H9 (cell line): ENCODE measurements at places on chromosomes 4 and X. TPM values are rescaled to one million over a fixed set of nuclear protein-coding genes. Genes with fewer than 3 reads are reported as not detected.

P2RY4 gene
- 0.18 TPM in 1 of 2 replicates, not detected in the other for total RNA-seq

GRCh38 chr4:14379183-14379582, 623.1 kb upstream of the CPEB2 start:
- H3K4me1 ChIP-seq = no peaks in the 10 kb centered on the region
- no peaks in the 10 kb centered on the region for H3K27me3 ChIP-seq
- DNase-seq = no peak
- no peak overlapping the region for H3K4me3 ChIP-seq

KCNE5 gene
- 3.6 and 3.7 TPM in 2 replicates for total RNA-seq

F8A1 gene
- total RNA-seq = 18.8 and 20.6 TPM in 2 replicates

ATP10D gene
- total RNA-seq = 3.8 and 3.9 TPM in 2 replicates

OPN1MW gene
- total RNA-seq = not detected in 2 replicates

GRCh38 chr4:173218411-173219125, 50.0 kb downstream of the GALNT7 start:
- peaks cover 9% of the 10 kb centered on the region; the same call in 1 of the 2 replicates for H3K36me3 ChIP-seq
- no peak for DNase-seq
- H3K27ac ChIP-seq = peak overlapping the region; percentile 32
- no peak overlapping the region for H3K4me3 ChIP-seq

DNA sequence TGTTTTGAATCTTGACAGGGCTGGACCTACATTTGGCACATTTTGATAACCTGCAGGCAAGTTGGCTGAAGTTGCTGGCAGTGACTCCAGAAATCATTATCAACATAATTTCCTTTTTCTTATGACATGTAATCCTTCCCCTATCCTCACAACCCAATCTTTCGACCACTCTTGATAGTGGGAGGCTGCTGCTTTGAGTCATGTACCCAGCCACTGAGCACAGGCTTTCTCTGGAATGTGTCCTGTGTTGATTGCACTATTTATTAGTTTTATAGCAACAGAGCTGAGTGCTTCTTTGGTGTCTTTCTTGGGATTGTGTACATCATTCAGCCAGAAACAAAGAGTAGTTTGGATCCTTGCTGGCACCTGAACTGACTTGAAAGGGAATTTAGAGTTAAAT, 183.1 kb upstream of the LEF1 start:
- DNase-seq = no peak
- no peak overlapping the region for H3K4me3 ChIP-seq
- no peaks in the 10 kb centered on the region for H3K36me3 ChIP-seq

- H3K4me3 ChIP-seq = no peak overlapping the region
- peaks cover 9% of the 10 kb centered on the region; the same call in 1 of the 2 replicates for H3K36me3 ChIP-seq
- H3K27ac ChIP-seq = no peak overlapping the region
- no peaks in the 10 kb centered on the region for H3K27me3 ChIP-seq
- DNase-seq = peak; percentile 67
These were observed 13.9 kb downstream of the CDS1 start for GRCh38 chr4:84596826-84597225.

POLA1 gene
- total RNA-seq = 58.3 and 60.2 TPM in 2 replicates

GRCh38 chr4:135050086-135050717, 848.6 kb upstream of the PABPC4L start:
- no peak for DNase-seq
- H3K27ac ChIP-seq = no peak overlapping the region
- no peaks in the 10 kb centered on the region for H3K4me1 ChIP-seq
- no peak overlapping the region for H3K4me3 ChIP-seq
- H3K36me3 ChIP-seq = no peaks in the 10 kb centered on the region
- H3K27me3 ChIP-seq = no peaks in the 10 kb centered on the region

- no peaks in the 10 kb centered on the region for H3K27me3 ChIP-seq
- no peak overlapping the region for H3K4me3 ChIP-seq
- H3K27ac ChIP-seq = no peak overlapping the region
- 0 out of 2 replicates have a peak, but pooled peaks cover 3% of the 10 kb centered on the region for H3K36me3 ChIP-seq
- H3K4me1 ChIP-seq = no peaks in the 10 kb centered on the region
- no peak for DNase-seq
These were observed 604.8 kb downstream of the TRAM1L1 start for GRCh38 chr4:116480546-116480945.

DNA sequence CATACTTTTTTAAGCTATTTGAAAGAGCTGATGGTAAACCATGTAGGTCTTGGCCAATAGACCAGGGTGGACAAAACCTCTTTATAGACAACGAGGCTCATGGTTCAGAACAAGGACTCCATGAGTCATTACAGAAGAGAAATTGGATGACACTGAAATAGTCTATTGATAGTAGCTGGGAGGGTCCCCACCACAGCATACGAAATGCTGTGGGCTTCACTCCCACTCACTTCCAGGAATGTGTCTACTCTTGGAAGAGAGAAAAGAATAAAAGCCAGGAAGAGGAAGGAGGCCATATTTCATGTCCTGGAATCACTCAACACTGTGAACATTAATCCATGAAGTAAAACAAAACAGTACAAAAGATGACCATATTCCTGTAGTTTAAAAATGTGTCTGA, 82.3 kb upstream of the MXRA5 start:
- no peaks in the 10 kb centered on the region for H3K27me3 ChIP-seq
- no peak for DNase-seq
- no peaks in the 10 kb centered on the region for H3K4me1 ChIP-seq
- no peak overlapping the region for H3K27ac ChIP-seq
- no peak overlapping the region for H3K4me3 ChIP-seq

AREG gene
- 0.24 and 0.28 TPM in 2 replicates for total RNA-seq

PNMA6A gene
- 7.7 and 8.0 TPM in 2 replicates for total RNA-seq

GAGE12F gene
- not detected in 2 replicates for total RNA-seq

RTL5 gene
- 1.1 and 1.2 TPM in 2 replicates for total RNA-seq

DNA sequence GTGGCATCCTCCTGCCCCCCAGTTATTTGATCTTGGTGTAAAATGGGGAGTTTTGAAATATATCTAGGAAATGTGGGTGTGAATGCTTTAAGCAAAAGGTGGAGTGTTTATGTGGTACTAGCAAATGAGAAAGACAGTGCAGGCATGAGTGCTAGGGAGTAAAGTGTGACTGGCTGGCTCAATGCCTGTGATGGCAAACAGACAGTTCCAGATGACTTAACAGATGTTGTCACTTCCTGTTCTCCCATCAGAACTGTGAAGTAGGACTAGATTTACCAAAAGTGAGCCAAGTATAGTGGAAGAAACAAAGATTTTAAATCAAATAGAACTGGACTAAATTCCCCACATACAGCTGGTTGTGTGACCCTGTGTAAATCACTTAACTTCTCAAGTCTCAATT, 8.4 kb upstream of the AMOT start:
- no peak for DNase-seq
- no peak overlapping the region for H3K4me3 ChIP-seq
- no peaks in the 10 kb centered on the region for H3K27me3 ChIP-seq

GRCh38 chrX:74781507-74782034, 143.7 kb downstream of the NEXMIF start:
- no peaks in the 10 kb centered on the region for H3K36me3 ChIP-seq
- H3K4me3 ChIP-seq = no peak overlapping the region
- H3K27ac ChIP-seq = no peak overlapping the region
- no peak for DNase-seq

DNA sequence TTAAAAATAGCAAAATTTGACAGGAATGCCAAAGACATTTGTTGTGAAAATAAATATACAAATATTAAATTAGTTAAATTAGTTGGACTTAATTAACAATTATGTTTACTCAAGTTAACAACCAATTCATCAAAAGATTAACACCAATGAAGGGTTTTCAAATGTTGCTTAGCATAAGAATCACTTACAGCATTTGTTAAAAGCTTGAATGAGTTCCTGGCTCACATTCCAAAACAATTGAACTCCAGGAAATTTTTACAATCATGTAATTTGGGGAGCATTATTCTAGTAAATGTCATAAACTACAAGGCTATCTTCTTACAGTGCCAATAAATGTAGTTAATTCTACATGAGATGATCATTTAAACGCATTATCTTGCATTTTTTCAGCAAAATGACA, 249.7 kb upstream of the MAGEB2 start:
- no peak overlapping the region for H3K27ac ChIP-seq
- no peak for DNase-seq
- no peaks in the 10 kb centered on the region; the same call in 1 of the 2 replicates for H3K4me1 ChIP-seq

GRCh38 chr4:15848191-15848842, 70.2 kb downstream of the CD38 start:
- H3K27me3 ChIP-seq = no peaks in the 10 kb centered on the region
- H3K36me3 ChIP-seq = no peaks in the 10 kb centered on the region
- H3K4me3 ChIP-seq = no peak overlapping the region

DNA sequence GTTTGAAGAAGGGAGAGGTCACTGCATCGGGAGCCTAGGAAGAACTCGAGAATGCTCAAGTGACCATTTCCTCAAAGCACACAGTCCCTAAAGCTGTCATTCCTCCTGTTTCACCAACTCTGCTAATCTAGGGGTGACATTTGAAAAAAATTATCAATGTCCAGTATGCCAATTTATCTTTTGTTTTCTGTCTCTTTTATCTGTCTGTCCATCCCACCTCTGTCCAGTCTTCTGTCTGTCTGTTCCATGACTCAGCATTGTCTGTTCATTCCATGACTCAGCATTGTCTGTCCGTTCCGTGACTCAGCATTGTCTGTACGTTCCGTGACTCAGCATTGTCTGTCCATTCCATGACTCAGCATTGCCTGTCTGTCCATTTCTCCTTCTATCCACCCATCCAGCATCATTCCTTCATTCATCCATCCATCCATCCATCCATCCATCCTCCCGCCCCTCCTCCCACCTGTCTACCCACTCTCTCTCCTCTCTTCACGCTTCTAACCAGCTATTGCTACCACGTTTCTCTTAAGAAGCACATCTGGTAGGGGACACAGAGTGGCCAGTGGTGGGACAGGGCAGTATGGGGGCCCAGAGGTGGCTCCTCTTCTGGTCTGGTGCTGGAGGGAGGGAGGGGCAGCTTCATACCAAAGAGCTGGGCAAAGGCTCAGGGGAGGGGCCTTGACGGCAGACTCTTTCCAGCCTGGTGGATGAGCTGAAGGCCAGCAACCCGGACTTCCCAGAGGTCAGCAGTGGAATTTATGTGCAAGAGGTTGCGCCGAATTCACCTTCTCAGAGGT, 34.1 kb downstream of the HTRA3 start:
- no peaks in the 10 kb centered on the region for H3K4me1 ChIP-seq
- H3K27me3 ChIP-seq = no peaks in the 10 kb centered on the region
- DNase-seq = no peak
- no peak overlapping the region for H3K4me3 ChIP-seq

DNA sequence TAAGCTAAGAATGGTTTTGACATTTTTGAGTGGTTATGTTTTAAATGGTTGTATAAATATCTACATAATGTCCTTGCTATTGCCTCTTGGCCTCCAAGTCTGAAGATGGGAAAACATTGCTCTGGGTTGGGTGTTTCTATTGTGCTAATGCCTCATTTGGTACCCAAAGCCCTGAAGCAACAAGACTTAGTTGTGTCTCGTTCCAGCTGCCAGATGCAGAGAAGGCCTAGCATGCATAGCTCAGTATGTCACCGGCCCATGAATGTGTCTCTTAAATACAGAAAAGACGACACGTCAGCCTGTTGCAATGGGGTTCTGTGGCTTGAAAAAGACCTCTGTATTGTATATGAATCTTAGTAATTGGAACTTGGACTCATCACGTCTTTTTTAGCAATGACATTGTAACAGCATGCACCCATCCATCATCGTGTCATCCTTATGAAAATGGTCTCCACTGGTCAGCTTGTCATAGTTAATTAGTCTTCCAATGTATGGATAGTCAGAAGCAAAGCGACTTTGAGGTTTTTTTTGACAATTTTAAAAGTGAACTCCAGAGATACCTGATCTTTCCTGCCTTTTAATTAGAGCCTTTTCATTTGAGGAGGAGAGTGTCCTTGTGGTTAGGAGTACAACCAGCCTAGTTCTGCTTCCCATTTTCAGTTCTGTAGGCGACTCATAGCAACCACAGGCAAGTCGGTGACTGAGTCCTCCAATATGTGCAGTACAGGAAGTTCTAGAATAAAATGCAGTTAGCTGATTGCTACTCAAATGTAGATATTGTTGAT, 126.4 kb upstream of the GATB start:
- H3K4me3 ChIP-seq = no peak overlapping the region
- H3K27ac ChIP-seq = no peak overlapping the region
- no peak for DNase-seq
- peaks cover 3% of the 10 kb centered on the region; the same call in 2 of the 3 replicates for H3K36me3 ChIP-seq
- H3K27me3 ChIP-seq = no peaks in the 10 kb centered on the region
- peaks cover 5% of the 10 kb centered on the region for H3K4me1 ChIP-seq

- no peaks in the 10 kb centered on the region for H3K27me3 ChIP-seq
- H3K4me3 ChIP-seq = no peak overlapping the region
- H3K4me1 ChIP-seq = no peaks in the 10 kb centered on the region
- peaks cover 6% of the 10 kb centered on the region; the same call in 1 of the 2 replicates for H3K36me3 ChIP-seq
These were observed 1630.3 kb downstream of the RPA4 start for GRCh38 chrX:98514032-98514431.

DNA sequence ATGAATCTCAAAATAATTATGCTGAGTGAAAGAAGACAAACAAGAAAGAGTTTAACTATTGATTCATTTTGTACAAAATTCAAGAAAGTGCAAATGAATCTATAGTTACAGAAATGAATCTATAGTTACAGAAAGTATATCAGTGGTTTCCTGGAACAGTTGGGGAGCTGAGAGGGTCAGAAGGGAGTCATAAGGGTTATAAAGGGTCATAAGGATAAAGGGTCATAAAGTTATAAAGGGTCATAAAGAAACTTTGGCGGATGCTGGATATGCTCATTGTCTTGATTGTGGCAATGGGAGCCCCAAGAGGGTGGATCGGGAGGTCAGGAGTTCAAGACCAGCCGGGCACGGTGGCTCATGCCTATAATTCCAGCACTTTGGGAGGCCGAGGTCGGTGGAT, 26.0 kb upstream of the INTS6L start:
- H3K4me3 ChIP-seq = no peak overlapping the region
- H3K27me3 ChIP-seq = no peaks in the 10 kb centered on the region
- no peaks in the 10 kb centered on the region for H3K36me3 ChIP-seq
- no peak overlapping the region for H3K27ac ChIP-seq
- no peak for DNase-seq
- H3K4me1 ChIP-seq = no peaks in the 10 kb centered on the region

TAF1 gene
- total RNA-seq = 30.7 and 32.2 TPM in 2 replicates

DNA sequence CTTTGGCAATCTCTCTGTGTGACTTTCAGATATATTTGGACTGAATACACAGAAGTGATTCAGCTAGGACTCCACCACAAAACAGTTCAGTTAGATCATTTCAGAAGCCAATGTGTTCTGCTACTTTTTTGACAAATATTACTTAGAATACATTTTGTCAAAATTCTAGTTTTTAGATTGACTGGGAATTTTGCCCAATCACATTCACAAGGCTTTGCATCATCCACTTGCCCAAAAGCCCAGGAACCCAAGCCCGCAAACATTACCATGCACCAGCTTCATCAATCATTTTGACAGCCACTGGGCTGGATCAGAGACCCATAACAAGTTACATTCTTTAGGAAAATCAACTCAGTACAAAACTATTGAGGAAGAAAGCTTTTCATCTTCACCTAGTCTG, 256.6 kb upstream of the NDST3 start:
- H3K27ac ChIP-seq = no peak overlapping the region
- no peak overlapping the region for H3K4me3 ChIP-seq
- no peaks in the 10 kb centered on the region for H3K27me3 ChIP-seq
- H3K36me3 ChIP-seq = no peaks in the 10 kb centered on the region

CLGN gene
- total RNA-seq = 2.9 and 3.2 TPM in 2 replicates

BEX2 gene
- total RNA-seq = 29.6 and 34.2 TPM in 2 replicates
